ENCODE measurements at places on chromosomes 2 and 18.

GRCh38 chr2:62653582-62654422, 51.7 kb upstream of the EHBP1 start:
- DNase-seq, result no peak

DNA sequence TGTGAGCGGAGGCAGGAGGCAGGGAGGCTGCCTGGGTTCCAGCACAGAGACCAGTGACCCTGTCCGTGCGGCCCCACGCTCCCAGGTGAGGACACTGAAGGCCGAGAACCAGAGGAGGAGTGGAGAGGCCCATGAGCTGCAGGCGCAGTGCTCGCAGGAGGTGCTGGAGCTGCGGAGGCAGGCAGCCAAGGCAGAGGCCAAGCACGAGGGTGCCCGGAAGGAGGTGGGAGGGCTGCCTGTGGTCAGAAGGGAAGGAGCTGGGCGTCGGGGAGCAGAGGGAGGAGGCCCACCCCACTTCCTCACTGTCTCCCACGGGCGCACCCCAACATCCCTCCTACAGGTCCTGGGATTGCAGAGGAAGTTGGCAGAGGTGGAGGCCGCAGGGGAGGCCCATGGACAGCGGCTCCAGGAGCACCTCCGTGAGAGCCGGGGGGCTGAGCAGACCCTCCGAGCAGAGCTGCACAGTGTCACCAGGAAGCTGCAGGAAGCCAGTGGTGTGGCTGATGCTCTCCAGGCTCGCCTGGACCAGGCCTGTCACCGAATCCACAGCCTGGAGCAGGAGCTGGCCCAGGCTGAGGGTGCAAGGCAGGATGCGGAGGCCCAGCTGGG, 33.0 kb upstream of the SNED1 start:
- DNase-seq, result no peak

GRCh38 chr2:43387092-43388062, 161.0 kb upstream of the ZFP36L2 start:
- peak; percentile 66 for DNase-seq

GRCh38 chr18:36302676-36303075, 5.2 kb downstream of the FHOD3 start:
- DNase-seq, result peak; percentile 45

- DNase-seq, result no peak
Observed at GRCh38 chr2:100265226-100265625, 57.1 kb downstream of the LONRF2 start.

GRCh38 chr18:60082790-60083189, 183.0 kb downstream of the PMAIP1 start:
- peak; percentile 45 for DNase-seq

DNA sequence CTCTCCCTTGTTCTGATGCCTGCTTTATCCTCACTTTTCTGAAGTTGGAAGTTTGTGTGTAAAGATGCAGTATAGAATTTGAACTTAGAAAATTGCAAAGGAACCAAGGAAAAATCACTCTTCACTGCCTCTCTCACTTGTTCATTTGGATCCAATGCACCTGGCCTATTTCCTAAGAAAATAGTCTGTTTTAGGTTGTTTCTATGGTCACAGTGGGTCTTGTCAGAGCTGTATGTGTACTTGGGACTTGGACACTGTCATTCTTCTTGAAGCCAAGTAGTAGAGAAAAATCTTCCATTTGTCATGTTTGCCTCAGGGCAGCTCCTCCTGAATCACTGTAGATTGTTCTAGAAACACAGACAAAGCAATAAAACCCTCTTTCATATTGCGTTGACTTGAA, 80.3 kb upstream of the SESTD1 start:
- no peak for DNase-seq

- no peak for DNase-seq
Observed at GRCh38 chr2:48069769-48070168, 163.5 kb upstream of the FBXO11 start.

GRCh38 chr2:210072922-210073509, 70.6 kb downstream of the RPE start:
- peak; percentile 74 for DNase-seq

DNA sequence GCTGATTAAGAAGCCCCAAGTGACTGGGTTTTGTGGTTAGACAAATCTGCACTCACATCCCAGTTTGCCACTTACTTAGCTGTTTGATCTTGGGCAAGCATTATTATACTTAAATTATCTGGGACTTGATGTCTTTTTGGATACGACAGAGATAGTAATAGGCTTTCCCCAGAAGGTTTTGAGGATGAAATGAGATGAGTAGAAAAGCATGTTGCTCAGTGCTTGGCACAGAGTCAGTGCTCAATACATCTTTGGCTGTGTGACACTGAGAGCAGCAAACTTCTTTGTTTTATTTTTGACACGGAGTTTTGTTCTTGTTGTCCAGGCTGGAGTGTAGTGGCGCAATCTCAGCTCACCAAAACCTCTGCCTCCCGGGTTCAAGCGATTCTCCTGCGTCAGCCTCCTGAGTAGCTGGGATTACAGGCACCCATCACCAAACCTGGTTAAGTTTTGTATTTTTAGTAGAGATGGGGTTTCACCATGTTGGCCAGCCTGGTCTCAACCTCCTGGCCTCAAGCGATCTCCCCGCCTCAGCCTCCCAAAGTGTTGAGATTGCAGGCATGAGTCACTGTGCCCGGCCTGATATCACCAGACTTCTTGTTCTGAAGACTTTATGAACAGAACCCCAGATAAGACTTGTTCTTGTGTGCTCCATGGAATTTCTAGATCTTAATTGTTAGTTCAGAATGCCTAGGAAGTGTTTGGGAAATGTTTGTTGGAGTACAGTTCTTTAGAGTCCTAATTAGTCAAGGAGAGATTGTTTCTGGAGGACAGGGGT, 521.2 kb downstream of the SLC4A3 start:
- DNase-seq, result no peak

GRCh38 chr2:162433491-162433890, 89.6 kb downstream of the GCA start:
- no peak for DNase-seq

GRCh38 chr2:11684894-11685460, 15.0 kb upstream of the NTSR2 start:
- no peak for DNase-seq

DNA sequence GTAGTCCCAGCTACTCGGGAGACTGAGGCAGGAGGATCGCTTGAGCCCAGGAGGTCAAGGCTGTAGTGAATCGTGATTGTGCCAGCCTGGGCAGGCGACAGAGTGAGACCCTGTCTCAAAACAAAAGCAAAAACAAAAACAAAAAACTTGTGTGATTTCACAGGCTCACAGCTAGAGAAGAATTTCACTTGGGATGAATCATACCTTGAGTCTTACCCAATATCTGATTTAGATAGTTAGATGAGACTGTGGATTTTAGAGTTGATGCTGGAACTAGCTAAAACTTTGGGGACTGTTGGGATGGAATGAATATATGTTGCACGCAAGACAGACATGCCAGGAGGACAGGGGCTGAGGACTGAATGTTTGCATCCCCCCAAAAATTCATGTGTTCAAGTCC, 4.4 kb downstream of the ANKRD29 start:
- DNase-seq, result no peak

- peak; percentile 84 for DNase-seq
Observed at GRCh38 chr2:180907731-180908130, 72.7 kb upstream of the UBE2E3 start.

GRCh38 chr2:88673363-88673762, 18.1 kb upstream of the RPIA start:
- DNase-seq, result no peak

DNA sequence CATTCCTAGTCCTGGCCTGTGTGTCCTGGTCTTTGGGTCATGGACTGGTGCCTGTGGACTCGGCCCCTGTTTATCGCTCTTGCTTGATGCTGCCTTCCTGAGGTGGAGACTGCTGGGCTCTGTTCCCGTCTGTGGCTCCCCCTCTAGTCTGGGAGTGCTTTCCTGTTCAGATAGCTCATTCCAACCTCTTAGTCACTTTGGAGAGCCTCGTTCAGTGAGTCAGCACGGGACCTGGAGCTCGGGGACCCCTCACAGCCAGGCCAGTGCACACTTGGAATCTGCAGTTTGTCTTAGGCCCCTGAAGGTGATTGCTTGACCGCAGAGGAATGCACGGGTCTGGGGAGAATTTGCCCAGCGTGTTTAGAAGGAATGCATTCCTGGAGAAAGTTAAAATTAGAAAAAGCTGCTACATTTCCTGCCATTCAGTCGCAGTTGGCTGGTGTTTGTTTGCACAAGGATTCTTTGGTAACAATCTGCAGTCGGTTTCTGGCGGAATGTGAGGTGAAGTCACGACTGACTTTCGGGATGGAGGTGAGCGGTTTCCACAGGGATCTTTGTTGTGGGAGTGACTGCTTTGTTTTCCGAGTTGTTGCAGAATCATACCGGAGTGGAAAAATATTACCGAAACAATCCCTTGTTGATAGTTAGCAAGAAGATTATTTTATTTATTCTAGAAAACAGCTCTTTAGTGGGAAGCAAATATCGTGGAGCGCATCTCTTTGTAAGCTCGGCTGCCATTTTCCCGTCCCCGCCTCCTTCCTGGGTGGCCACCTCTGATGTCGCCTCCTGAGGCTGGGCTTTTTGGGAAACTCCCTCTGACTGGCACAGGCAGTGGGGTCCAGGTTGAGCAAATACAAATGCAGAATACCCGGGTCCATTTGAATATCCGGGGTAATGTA, 29.6 kb downstream of the SH3BP4 start:
- peak; percentile 99 for DNase-seq

DNA sequence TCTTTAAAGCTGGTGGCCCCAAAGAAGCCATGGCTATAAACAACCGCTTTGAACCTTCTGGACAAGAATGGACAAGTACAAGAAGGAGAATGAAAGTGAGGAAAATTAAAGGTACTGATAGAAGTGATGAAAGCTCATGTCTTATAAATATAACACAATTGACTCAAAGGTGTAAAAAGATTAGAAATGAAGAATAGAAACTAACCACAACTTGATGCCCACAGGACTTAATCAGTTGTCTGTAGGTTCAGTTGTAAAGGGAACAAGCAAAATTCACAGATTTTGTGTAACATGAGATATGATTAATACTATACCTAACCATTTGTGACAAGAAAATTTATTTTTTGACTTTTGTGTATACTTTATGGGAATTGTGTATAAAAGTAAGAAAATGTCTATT, 135.7 kb downstream of the NUP35 start:
- DNase-seq, result no peak

- peak; percentile 38 for DNase-seq
Observed at GRCh38 chr2:164369366-164369765, 251.9 kb downstream of the GRB14 start.

- no peak for DNase-seq
Observed at GRCh38 chr2:236691799-236692167, 122.2 kb downstream of the ACKR3 start.

GRCh38 chr18:48667276-48668254, 128.7 kb downstream of the CTIF start:
- peak; percentile 46 for DNase-seq

DNA sequence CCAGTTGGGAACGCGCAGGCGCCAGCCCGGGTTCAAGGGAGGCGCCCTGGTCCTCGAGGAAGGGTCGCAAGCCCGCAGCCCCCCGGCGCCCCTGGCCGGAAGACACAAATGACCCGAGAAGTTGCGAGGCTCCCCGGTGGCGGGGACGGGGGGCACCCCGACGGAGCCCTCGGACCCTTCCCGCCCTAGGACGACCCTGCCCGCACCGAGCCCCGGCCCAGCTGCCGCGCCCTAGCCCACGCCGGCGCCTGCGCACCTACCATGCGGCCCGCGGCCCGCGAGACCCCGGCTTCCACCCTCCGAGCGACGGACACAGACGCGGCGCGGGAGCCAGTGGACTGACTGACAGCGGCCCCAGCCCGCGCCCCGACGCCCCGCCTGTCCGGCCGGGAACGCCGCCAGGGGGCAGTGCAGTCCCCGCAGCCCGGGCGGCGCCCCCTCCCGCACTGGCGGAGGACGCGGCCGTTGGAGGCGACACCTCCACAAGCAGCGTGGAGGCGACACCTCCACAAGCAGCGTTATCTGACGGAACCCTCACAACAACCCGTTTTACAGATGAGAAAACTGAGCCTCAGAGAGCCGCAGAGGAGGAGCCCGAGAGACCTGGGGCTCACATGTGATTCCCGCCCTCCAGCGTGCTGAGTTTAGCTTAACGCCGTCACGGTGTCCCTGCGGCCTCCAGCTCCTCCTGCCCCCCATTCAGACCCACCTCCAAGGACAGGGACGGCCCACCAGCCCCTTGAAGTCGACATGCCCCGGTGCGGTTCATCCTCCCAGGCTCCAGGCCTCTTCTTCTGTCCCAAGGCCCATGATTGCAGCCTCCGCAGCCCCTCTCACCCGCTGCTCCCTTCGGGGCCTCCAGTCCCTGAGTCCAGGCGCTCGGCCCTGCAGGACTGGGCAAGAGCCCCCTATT, at the start of gene NMUR1:
TSS of gene NMUR1 (minus strand) at position 347 of the 913 bp plus-strand sequence. CDS start at position 263, 84 bp downstream.
- no peak for DNase-seq

GRCh38 chr2:144379851-144380311, 140.0 kb downstream of the ZEB2 start:
- no peak for DNase-seq

DNA sequence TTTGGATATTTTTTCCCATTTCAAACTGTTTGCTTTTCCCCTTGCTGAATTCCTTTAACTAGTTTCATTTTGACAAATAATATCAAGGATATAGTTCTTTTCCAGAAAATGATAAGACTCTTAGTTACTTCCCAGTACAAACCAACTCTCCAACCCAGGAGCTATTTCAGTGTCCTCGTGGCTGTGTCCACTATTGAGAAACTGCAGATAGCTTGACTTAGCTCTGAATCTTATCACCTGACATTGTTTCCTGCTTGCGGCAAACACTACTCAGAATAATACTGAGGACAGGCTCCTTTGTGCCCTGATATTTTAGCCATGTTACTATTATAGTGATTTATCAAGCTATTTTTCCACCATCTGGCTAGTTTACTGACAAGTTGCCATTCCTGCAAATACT, 74.6 kb downstream of the KLF7 start:
- no peak for DNase-seq

DNA sequence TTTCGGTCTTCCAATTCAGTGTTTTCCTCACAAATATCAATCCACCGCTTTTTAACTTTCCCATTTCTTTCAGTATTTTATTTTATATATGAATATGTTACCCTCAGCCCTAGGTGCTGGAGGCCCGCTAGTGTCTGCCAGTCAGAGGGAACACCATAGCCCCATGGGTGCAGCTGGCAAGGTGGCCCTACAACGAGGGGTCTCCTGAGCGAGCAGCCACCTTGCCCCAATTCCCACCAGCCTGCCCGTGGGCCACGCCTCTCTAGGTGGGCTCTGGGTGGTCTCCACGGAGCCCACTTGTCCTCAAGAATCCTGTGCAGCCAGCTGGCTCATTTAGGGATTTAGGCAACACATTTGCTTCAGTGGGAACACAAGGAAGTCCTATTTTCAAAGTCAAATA, 72.5 kb upstream of the RGPD5 start:
- no peak for DNase-seq

DNA sequence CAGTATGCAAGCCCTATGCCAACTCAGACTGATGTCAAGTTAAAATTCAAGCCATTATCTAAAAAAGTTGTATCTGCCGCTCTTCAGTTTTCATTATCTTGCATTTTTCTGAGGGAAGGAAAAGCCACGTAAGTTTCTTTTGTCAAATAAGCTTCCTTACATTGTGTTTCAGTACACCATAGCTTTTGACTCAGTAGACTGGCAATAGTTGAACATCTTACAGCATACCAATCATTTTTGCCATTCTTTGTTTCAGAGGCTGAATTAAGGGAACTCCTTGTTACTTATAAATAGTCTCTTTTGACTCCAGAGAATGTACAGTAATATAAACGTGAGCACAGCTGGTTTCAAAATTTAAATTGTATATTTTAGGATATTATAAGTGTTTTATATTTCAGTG, 120.6 kb downstream of the EHBP1 start:
- peak; percentile 42 for DNase-seq

- DNase-seq, result peak; percentile 79
Observed at GRCh38 chr2:30655660-30656059, 151.6 kb downstream of the CAPN13 start.

All from astrocyte of the spinal cord (primary cell).